ENCODE measurements at places on chromosomes 13 and 19. TPM values are rescaled to one million over a fixed set of nuclear protein-coding genes. Genes with fewer than 3 reads are reported as not detected.

DNA sequence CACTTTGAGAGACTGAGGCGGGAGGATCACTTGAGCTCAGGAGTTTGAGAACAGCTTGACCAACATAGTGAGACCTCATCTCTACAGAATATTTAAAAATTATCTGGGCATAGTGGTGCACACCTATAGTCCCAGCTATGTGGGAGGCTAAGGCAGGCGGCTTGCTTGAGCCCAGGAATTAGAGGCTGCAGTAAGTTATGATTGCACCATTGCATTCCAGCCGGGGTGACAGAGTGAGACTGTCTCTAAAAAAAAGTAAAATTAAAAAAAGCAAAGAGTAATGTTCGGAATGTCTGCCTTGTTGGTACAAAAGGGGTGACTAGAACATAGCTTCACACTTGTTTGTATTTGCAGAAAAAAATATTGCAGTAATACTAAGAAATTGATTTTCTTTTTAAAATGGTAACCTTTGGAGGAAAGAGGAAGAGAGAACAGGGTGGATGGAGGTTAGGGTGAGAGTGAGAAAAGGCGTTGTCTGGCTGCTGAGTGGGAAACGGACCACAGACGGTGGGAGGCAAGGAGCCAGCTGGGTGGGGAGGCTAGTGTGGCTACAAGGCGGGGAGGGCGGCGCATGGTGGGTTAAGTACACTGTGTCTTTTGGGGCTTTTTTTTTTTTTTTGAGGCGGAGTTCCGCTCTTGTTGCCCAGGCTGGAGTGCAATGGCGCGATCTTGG is 10.2 kb downstream of the PPP1R14A start:
- no peaks in the 10 kb centered on the region for H3K36me3 ChIP-seq
- H3K4me1 ChIP-seq, result peaks cover 13% of the 10 kb centered on the region
- no peaks in the 10 kb centered on the region for H3K27me3 ChIP-seq
- no peak for DNase-seq
- H3K4me3 ChIP-seq, result no peak overlapping the region
- no peak overlapping the region for H3K27ac ChIP-seq

The C3 gene
- total RNA-seq, result 1.2 TPM

DNA sequence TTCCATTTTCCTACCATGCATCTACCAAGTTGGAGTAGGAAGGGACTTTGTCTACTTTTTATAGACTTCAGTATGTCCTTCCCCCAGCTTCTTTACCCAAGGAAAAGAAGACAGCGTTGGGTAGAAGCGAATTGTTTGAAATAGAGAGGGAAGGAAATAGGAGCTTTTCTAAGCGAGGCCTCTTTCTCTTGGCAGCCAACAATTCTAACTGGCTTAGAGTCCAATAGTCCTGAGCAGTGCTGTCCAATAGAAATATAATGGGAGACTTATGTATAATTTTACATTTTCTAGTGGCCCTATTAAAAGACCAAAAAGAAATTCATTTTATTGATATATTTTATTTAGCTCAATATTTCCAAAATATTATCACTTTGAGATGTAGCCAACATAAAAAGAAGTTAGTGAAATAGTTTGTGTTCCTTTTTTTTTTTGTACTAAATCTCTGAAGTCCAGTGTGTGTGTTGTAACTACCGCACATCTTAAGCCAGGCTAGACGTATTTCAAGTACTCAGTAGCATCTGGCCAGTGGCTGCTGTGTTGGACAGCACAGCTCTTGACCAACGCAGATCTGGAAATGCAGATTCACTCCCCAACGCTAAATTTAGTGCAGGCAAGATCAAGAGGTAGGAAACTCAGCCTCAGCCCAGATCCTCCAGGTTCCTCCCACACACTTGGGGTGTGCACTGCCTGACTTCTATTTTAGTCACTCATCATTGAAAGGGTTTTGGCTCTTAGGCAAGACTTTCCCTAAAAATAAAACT is 179.2 kb downstream of the SHISA2 start:
- no peak for DNase-seq
- no peaks in the 10 kb centered on the region for H3K36me3 ChIP-seq
- no peak overlapping the region for H3K27ac ChIP-seq
- no peak overlapping the region for H3K4me3 ChIP-seq
- H3K4me1 ChIP-seq, result no peaks in the 10 kb centered on the region

- DNase-seq, result no peak
- H3K27ac ChIP-seq, result no peak overlapping the region
- H3K4me3 ChIP-seq, result no peak overlapping the region
- H3K4me1 ChIP-seq, result no peaks in the 10 kb centered on the region
Measured at GRCh38 chr13:26861941-26862340, 101.4 kb upstream of the GPR12 start.

Data from fibroblast of lung (primary cell).